ENCODE measurements at places on chromosomes 5 and 9.

DNA sequence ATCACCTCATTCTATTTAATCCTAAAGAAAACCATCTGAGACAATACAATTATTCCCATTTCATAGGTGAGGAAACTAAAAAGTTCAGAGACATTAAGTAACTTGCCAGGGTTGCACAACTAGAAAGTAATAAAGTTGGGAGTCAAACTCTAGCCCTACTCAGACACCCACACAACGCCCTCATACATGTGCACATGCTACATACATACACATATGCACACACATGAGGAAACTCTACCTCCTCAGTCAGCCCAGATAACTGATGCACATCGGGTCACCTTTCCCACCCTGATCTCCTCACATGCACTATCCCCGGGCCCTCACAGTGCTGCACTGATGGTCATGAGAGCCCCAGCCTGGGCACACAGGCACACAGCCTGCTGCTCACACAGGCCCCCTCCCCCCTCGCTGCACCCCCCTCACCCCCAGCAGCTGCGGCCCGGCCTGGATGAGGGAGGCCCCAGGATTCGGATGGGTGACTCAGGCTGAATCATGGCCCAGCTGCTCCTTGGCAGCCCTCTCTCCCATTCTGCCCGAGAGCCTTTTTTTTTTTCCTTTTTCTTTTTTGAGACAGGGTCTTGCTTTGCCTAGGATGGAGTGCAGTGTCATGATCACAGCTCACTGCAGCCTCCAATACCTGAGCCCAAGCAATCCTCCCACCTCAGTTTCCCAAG lies 5.0 kb upstream of the GPRIN1 start:
- no peak for DNase-seq

DNA sequence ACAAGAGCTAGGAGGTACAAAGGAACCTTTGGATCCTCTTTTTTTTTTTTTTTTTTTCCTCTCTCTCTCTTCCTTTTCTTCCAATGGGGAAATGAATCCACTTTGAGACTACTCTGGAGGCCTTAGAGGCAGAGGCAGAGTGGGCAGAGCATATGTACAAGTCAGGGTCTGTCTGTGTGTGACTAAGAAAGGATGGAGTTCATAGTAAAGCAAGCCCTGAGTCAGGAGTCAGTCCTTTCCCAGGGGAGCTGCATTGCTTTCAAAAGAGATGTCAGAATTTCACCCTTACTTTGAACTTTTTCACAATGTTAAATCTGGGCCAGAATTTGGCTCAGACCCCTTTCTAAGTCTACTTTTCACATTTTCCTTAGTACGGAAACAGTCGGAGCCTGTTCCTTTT lies 792.4 kb upstream of the C9orf72 start:
- no peak for DNase-seq

GRCh38 chr9:121637713-121638220 lies 13.7 kb upstream of the DAB2IP start:
- no peak for DNase-seq

DNA sequence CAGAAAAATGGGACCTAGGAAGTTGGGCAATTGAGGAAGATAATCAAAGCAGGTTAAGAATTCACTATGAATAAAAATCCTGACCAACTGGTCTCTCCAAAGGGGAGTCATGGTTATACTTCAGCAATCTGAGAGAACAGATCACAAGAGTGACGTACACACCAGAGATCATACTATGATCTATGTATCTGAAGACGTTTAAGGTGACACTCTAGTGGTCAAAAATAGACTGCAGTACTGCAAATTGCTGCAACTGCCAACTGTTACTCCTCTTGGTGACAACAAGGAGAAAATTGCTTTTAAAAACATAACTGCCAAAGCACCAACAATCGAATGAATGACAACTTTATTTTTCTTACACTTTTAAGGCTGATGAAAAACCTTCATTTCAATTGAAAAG lies 4.9 kb downstream of the AK6 start:
- DNase-seq, result no peak

GRCh38 chr9:128091144-128091543 lies 23.1 kb downstream of the SLC25A25 start:
- no peak for DNase-seq

- DNase-seq, result no peak
Observed at GRCh38 chr9:121009650-121010049, 40.4 kb downstream of the C5 start.

- DNase-seq, result no peak
Observed at GRCh38 chr5:36529142-36529541, 77.3 kb upstream of the SLC1A3 start.

GRCh38 chr9:109791747-109792146 lies 11.7 kb downstream of the PALM2AKAP2 start:
- no peak for DNase-seq

GRCh38 chr9:14573319-14573718 lies 119.9 kb downstream of the ZDHHC21 start:
- DNase-seq, result no peak

- no peak for DNase-seq
Observed at GRCh38 chr9:113990975-113991471, 87.1 kb downstream of the AMBP start.

DNA sequence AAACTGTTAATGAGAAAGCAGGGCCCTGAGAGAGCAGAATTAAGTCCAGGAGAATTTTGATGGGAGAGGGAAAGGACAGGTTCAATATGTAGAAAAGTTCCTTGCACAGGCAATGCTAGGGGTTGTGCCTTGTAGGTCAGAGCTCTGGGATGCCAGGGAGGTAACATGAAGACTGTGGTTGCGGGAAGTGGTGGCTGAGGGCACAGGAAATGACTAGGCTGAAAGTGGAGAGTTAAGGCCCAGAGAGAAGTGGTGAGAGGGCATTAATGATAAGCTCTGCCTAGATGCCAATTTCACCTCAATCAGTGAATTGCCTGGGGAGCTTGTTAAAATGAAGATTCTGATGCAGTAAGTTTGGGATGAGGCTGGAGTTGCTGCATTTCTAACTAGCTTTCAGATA lies 31.5 kb upstream of the PPP3R2 start:
- DNase-seq, result no peak

DNA sequence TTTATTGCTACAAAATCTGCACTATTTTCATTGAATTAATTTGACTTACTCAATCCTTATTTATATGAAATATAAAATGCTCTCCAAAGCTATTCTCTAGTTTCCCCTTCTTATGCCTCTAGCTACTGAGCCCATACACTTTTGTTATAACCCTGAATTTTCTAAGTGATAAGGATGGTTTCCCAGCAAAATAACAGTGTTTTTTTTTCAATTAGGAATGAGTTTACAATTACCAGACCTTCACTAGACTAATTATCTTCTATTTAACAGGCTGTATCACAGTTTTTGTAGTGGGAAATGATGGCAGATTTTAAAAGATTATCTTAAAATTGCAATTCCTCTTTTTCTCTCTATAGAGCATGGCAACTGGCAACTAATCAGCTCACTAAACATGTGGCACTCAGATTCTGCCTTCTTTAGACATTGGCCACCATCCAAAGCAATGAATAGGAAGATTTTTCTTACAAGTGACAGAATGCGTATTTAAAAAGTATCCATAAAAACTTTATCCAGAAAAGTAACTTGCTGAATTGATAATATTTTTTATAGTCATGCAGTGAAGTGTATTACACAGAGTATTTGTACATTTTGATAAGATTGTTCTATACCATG lies 585.7 kb upstream of the ZNF608 start:
- DNase-seq, result no peak

- no peak for DNase-seq
Observed at GRCh38 chr9:137306850-137307254, 4.8 kb upstream of the NRARP start.

DNA sequence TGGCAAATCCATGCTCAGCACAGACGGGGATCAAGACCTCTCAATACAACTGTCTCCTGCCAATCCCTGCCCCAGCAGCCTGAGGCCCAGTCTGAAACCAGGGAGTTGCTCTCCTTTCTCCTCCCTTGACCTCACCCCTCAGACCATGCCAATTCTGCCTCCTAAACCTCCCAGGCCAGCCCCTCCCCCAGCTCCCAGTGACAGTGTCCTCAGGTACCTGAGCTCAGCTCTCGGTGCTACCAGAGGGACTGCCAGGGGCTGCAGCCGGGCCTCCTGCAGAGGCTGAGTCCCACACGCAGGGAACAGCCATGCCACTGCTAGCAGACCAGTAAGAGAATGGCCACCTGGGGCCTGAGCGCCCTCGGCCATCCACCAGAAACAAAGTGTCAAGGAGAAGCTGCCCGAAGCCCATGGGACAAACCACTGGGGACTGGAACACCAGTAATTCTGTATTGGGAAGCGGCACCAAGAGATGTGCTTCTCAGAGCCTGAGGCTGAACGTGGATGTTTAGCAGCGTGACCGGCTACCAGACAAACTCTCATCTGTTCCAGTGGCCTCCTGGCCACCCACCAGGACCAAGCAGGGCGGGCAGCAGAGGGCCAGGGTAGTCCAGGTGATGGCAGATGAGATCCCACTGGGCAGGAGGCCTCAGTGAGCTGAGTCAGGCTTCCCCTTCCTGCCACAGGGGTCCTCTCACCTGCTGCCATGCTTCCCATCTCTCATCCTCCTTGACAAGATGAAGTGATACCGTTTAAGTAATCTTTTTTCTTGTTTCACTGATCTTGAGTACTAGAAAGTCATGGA lies 557 bp upstream of the IL3 start:
- no peak for DNase-seq

GRCh38 chr9:86909388-86909787 lies 37.9 kb downstream of the GAS1 start:
- DNase-seq, result no peak

GRCh38 chr5:143635146-143635752 lies 176.7 kb upstream of the HMHB1 start:
- no peak for DNase-seq

- DNase-seq, result no peak
Observed at GRCh38 chr5:2629045-2629444, 122.4 kb downstream of the IRX2 start.

GRCh38 chr9:98973576-98973975 lies 29.9 kb downstream of the COL15A1 start:
- no peak for DNase-seq

DNA sequence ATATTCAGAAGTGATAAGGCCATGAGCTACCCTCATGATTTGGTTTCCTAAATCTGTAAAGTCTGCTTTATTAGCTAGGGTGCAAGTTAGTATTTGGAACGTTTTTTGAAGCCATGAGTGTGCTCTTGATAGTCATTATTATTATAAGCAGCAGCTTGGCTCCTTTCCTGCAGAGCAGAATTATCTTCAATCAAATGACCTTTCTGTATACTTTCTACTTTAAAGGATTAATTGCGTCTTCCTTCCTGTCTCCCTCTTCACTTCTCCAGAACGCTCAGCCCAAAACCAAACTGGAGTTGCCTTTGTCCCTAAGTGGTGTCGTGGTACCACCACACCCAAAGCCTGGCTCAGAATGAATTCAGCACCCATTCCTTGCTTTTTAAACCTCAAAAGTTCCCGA lies 211.3 kb downstream of the ARHGAP26 start:
- no peak for DNase-seq

DNA sequence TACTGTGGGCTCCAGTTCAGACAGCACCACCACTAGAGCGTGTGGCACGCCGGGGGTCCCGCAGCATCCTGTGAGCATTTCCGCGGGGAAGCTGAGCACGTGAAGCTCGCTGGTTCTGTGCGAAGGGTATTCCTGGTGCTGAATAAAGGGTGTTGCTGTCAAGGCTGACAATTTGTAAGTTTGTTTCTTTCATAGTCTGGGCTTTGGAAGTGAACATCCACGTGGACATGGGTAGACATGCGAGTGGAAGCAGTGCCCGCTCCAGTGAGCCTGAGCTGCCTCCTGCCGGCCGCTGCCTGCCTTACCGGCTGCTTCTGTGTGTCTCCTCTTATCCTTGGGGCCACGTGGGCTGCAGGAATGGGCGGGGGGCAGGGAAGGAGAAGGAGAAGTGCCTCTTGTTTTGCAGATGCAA lies 14.7 kb downstream of the NDUFS6 start:
- no peak for DNase-seq

DNA sequence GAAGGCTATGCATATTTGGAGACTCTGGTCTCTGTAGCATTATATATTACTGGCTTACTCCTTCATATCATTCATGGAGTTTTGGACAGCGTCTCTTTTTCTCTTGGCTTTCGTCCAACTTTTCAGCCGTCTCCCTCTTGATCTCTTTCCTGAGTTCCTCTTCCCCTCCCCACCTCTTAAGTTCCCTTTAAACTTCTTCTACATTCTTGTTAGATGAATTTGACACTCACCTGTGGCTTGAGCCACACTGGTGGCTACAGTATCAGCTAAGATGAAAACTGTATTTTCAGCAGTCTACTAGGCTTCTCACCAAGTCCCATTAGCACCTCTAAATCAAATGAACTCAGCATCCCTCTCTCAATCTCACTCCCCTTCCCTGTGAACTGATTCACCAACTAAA lies 128.1 kb downstream of the STARD4 start:
- DNase-seq, result no peak

- DNase-seq, result no peak
Observed at GRCh38 chr5:14767053-14767452, 102.5 kb downstream of the OTULIN start.

Measured in stimulated activated CD4-positive, alpha-beta T cell treated with anti-CD3 and anti-CD28 coated beads, TNF-alpha, amount 100 ng/mL, for 1 hour (primary cell).